ENCODE measurements at places on chromosomes 3 and 15.

- H3K27ac ChIP-seq, result no peak overlapping the region
- no peak for DNase-seq
- H3K4me1 ChIP-seq, result peaks cover 32% of the 10 kb centered on the region
- H3K4me3 ChIP-seq, result no peak overlapping the region
- no peaks in the 10 kb centered on the region for H3K27me3 ChIP-seq
- peaks cover 23% of the 10 kb centered on the region for H3K36me3 ChIP-seq
Observed at GRCh38 chr15:41915255-41915994, 21.6 kb upstream of the SPTBN5 start.

DNA sequence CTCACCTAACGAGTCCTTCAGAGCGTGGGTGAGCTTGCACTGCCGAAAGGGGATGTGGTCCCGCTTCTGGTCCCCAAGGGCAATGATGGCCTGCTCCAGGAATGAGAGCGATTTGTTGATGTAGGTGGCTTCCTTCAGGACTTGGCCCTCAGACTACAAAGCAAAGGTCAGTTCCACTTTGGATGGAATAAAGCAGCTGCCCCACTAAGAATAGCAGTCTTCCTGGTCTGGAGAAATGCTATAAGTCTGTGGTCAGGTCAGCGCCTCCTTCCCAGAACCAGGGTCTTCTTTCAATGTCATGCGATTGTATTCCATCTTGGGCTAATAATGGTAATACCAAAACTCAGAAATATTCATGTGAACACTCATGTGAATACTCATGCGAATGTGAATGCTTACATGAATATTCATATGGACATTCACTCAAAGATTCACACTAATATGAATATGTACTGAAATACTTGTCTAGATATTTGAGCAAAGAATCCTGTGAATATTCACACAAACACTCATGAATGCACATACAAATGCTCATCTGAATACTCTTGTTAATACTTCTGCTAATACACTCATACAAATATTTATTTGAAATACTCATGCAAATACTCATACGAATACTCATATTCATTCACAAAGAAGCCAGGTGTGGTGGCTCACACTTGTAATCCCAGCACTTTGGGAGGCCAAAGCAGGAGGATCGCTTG is 16.7 kb downstream of the KIF9 start:
- no peaks in the 10 kb centered on the region for H3K27me3 ChIP-seq
- DNase-seq, result no peak
- H3K4me3 ChIP-seq, result no peak overlapping the region
- H3K4me1 ChIP-seq, result peaks cover 19% of the 10 kb centered on the region
- H3K27ac ChIP-seq, result no peak overlapping the region

DNA sequence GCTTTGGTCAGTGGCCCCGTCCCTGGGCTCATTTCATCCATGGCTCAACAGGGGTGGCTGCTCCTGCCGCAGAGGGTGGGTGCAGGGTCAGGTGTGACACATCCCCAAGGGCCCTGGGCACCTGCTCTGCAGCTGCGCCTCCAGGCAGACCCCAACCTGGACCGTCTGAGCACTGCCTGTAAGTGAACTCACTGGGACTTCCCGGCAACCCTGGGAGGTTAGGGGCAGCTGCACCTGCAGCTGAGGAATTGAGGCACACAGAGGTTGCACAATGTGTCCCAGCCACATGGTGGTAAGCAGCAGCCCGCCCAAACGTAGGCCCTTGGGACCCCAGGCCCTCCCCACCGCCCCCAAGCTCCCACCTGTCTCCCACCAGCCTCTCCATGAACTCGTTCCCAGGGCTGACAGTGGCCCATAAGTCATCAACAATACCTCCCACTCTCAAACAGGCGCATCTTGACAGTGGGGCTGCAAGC is 55.1 kb downstream of the PLXNA1 start:
- no peak overlapping the region for H3K27ac ChIP-seq
- H3K4me3 ChIP-seq, result no peak overlapping the region
- H3K27me3 ChIP-seq, result no peaks in the 10 kb centered on the region
- H3K36me3 ChIP-seq, result peaks cover 19% of the 10 kb centered on the region

DNA sequence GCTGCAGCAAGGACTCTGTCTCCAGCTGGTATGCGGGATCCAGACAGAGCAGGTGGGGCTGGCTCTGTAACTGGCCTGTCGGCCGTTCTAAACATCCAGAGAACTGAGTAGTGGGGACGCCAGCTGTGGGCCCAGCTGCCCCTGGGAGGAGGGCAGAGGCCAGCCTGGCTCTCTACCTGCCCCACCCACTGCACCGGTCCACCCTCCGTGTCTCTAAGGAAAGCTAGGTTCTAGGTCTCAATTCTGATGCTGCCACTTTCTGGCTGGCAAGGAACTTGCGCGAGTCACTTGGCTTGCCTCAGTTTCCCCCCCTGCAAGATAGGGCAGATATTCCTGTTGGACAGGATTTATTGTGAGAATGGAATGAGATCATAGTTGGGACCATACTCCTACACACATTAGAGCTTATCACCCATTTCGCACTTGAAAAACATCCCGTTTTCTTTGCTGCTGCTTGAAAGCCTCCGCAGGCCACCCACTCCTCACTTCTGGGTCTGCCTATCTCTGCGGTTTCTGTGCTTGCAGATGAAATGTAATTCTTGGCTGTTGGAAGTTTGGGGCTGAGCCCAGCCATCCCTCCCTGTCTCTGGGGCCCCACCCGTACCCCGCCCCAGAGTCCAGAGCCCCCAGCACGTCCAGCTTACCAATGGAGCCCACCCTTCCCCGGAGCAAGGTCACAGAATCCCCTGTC is 65.8 kb downstream of the IQSEC1 start:
- peaks cover 41% of the 10 kb centered on the region for H3K27me3 ChIP-seq
- no peak overlapping the region for H3K27ac ChIP-seq
- peaks cover 38% of the 10 kb centered on the region for H3K4me1 ChIP-seq
- peaks cover 13% of the 10 kb centered on the region for H3K36me3 ChIP-seq
- DNase-seq, result no peak

DNA sequence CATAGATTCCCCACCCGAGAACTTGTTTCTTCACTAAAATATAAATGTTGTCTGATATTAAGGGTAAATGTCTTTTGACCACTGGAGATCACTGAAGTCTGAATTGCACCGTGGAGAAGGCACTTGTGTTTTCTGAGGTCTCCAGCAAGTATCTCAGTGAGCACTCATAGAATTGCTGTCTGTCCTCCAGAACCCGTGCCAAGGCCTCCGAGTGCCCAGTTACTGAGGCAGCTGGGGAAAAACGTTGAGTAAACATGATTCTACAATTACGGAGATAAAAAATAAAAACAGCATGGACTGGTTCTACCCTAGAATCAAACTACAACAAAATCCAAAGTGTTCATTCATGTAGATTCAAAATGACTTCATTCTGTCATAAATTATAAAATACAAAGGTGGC is 60.0 kb downstream of the MLH1 start:
- H3K4me1 ChIP-seq, result no peaks in the 10 kb centered on the region
- no peak overlapping the region for H3K27ac ChIP-seq
- peaks cover 44% of the 10 kb centered on the region for H3K36me3 ChIP-seq
- DNase-seq, result no peak
- no peaks in the 10 kb centered on the region for H3K27me3 ChIP-seq
- H3K4me3 ChIP-seq, result no peak overlapping the region

DNA sequence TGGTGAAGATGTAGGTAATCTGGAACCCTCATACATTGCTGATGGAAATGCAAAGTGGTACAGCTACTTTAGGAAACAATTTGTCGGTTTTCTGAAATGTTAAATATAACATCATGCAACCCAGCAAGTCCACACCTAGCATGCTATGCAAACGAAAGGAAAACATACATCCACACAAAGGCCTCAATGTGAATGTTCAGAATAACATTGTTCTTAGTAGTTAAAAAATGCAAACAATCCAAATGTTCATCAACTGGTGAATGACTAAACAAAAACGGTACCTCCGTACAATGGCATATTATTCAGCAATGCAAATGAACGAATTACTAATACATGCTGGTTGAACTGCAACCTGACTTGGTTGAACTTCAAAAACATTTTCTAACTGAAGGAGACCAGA is 423.3 kb upstream of the THRB start:
- H3K36me3 ChIP-seq, result no peaks in the 10 kb centered on the region
- DNase-seq, result no peak
- H3K27me3 ChIP-seq, result no peaks in the 10 kb centered on the region
- no peaks in the 10 kb centered on the region for H3K4me1 ChIP-seq
- no peak overlapping the region for H3K27ac ChIP-seq
